ENCODE measurements at places on chromosomes 13 and 19.

GRCh38 chr19:2426611-2427428 lies 566 bp downstream of the TIMM13 start:
- no peak for DNase-seq
- H3K4me3 ChIP-seq: peak overlapping the region; percentile 94
- H3K36me3 ChIP-seq: peaks cover 7% of the 10 kb centered on the region
- peaks cover 11% of the 10 kb centered on the region for H3K4me1 ChIP-seq

DNA sequence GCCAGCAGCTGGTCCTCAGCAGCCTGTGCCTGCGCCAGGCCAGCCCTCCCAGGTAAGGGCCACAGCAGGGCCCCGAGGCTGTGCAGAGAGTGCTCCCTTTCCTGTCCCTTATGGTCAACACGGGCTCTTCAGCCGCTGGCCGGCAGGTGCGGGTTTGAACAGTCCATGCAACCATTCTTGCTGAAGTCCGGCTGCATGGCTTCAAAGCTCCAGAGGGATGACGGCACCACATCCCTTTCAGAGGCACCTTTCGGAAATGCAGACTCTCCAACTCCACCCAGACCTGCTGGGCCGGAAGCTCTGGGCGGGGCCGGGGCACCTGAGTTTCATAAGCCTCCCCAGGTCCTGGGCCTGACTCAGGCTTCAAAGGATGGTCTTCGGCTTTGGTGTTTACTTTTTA lies 81.3 kb downstream of the SPACA7 start:
- H3K4me1 ChIP-seq: no peaks in the 10 kb centered on the region
- H3K27me3 ChIP-seq: no peaks in the 10 kb centered on the region
- H3K36me3 ChIP-seq: no peaks in the 10 kb centered on the region

DNA sequence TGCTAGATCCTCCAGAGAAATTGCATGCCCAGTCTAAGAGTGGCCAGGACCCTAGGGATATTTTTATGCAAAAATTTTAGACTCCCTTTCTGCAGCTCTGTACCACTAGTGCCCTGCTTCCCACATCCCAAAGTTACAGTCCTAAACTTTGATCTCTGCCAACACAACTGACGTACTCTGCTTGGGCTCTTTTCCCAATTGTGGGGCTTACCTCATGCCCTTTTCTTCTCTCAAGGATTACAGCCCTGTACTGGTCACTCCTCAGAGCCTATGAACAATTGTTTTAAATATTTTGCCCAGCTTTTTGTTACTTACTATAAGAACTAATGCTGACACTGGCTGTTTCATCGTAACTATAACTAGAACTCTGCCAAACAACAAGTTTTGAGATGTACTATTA lies 57.8 kb upstream of the FBXL3 start:
- no peaks in the 10 kb centered on the region for H3K4me1 ChIP-seq
- H3K36me3 ChIP-seq: peaks cover 25% of the 10 kb centered on the region
- no peak overlapping the region for H3K27ac ChIP-seq

GRCh38 chr13:40230833-40231266 lies 435.6 kb downstream of the FOXO1 start:
- peaks cover 3% of the 10 kb centered on the region for H3K27me3 ChIP-seq
- no peak overlapping the region for H3K4me3 ChIP-seq
- H3K27ac ChIP-seq: no peak overlapping the region
- no peak for DNase-seq
- H3K36me3 ChIP-seq: no peaks in the 10 kb centered on the region
- H3K4me1 ChIP-seq: no peaks in the 10 kb centered on the region

DNA sequence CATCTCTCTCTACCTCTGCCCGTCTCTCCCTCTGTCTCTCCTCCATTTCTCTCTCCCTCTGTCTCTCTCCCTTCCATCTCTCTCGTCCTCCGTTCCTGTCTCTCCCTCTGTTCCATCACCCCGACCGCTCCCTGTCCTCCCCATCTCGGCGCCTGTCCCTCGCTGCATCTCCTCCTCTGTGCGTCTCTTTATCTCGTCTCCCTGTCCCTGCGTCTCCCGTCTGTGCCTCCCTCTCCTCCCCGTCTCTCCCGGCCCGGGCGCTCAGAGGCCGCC lies 4.6 kb downstream of the GRIN2D start:
- peaks cover 8% of the 10 kb centered on the region for H3K4me1 ChIP-seq
- no peak for DNase-seq
- H3K27ac ChIP-seq: peak overlapping the region; percentile 11
- peak overlapping the region; percentile 74 for H3K4me3 ChIP-seq
- peaks cover 13% of the 10 kb centered on the region for H3K27me3 ChIP-seq
- H3K36me3 ChIP-seq: no peaks in the 10 kb centered on the region

- H3K4me3 ChIP-seq: no peak overlapping the region
- DNase-seq: no peak
- H3K27me3 ChIP-seq: no peaks in the 10 kb centered on the region
Measured at GRCh38 chr13:66405908-66406802, 824.0 kb downstream of the PCDH9 start.

DNA sequence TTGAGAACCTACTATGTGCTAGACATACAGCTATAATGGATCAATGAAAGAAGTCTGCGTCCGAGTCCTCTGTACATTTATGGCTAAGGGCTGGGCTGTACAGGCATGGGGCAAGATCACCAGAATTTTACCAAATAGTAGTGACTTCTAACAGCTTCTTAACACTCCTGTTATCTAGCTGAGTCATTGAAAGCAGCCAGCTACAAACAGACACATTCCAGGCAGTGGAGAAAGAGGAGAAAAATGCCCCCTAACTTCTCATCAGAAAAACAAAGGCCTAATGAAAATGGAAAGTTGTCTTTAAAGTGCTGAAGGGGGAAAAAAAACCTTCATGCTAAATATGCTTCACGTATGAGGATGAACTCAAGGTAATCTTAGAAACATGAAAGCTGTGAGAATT lies 14.3 kb upstream of the ZNF667 start:
- no peaks in the 10 kb centered on the region for H3K27me3 ChIP-seq
- H3K4me1 ChIP-seq: no peaks in the 10 kb centered on the region
- DNase-seq: no peak

DNA sequence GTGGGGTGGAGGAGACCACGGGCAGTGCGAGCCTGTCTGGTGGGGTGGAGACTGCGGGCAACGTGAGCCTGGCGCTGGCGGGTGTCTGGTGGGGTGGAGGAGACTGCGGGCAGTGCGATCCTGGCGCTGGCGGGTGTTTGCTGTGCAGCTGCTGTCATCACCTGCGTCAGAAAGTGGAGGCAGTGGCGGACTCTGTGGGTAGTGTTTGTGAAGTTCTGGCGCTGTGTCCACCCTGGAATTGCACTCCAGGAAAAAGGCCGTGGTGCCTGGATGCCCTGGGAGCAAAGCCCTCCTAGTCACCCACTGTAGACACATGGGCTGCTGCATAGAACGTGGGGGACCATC lies 6.2 kb downstream of the TEX29 start:
- H3K36me3 ChIP-seq: no peaks in the 10 kb centered on the region
- DNase-seq: no peak
- no peaks in the 10 kb centered on the region for H3K4me1 ChIP-seq
- H3K27ac ChIP-seq: no peak overlapping the region
- H3K4me3 ChIP-seq: no peak overlapping the region

DNA sequence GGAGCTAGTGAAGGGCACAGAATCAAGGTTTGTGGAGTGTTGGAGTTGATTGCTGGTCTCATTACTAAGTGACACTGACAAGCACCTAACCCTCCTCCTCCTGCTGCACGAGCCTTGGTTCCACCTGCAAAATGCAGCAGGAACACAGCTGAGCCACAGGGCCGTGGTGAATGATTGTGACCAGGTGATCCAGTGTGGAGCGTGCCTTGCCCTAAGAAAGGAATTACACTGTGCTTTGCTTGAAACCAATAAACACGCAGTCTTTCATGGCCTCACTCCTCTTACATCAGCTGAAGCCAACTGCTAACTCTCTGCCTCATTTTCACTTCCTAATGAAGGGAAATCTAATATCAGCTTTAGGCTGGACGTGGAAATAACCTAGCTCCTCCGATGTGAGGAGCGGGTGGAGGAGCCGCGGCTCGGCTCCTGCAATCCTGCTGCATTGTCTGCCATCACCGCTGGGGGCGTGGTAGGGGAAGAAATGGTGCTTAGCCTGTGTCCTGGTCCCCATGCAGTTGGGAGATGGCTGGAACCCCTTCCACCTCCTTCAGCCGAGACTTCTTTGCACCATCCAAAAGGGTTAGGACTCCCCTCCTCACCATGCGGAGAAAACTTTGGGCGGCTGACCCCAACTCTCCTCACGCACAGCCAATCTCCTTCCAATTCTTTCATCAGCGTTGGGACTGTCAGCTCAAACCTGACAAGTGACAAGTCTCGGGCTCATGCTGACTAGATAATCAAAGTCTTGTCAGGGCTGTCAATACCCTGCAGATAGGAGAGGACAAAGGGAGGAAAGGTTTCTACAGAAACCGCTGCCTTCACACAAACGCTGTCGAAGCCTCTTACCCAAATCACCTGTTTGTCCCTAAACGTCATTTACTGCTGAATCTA lies 427.9 kb downstream of the ZNF536 start:
- H3K36me3 ChIP-seq: no peaks in the 10 kb centered on the region
- H3K27ac ChIP-seq: no peak overlapping the region
- H3K4me1 ChIP-seq: no peaks in the 10 kb centered on the region
- H3K27me3 ChIP-seq: no peaks in the 10 kb centered on the region

GRCh38 chr13:98549728-98550317 lies 27.1 kb downstream of the STK24 start:
- peaks cover 24% of the 10 kb centered on the region for H3K4me1 ChIP-seq
- H3K4me3 ChIP-seq: no peak overlapping the region
- H3K27me3 ChIP-seq: no peaks in the 10 kb centered on the region
- peaks cover 5% of the 10 kb centered on the region for H3K36me3 ChIP-seq
- H3K27ac ChIP-seq: peak overlapping the region; percentile 29

DNA sequence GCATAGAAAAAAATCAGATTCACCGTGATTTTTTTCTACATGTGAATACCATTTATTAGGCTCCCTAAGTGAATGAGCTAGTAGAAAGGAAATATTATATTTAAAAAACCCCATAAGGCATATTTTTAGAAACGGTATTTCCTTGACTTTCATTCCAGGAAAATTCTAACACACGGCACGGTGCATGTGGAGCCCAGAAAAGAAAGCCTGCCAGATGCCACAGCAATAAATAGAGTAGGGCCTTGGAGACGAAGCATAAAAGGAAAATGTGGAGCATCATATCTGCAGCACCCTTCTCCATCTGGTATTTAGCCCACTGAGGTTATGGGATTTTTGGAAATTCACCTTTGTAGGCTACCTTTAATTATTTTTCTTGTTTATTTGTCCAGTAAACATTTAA lies 314.4 kb downstream of the ENOX1 start:
- H3K27ac ChIP-seq: no peak overlapping the region
- no peaks in the 10 kb centered on the region for H3K4me1 ChIP-seq
- H3K27me3 ChIP-seq: no peaks in the 10 kb centered on the region
- H3K36me3 ChIP-seq: no peaks in the 10 kb centered on the region

DNA sequence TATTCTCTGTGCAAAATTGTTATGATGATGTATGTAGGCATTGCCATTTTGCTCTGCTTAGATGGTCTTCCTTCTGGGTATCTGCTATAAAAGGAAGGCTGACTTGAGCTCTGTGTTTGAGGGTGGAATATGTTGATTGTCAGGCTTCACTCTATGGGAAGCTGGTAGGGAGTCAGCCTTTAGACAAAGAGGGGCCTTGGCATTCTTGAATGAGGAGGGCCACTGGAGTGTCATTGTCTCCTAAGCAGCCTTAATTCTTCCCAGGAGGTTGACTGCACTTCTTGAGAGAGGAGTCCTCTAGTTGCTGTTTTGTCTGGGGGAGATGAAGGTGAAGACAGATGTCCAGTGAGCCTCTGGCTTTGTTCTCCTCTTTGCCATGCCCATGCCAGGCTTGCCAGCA lies 266.8 kb downstream of the KCNRG start:
- no peak overlapping the region for H3K4me3 ChIP-seq
- no peaks in the 10 kb centered on the region for H3K27me3 ChIP-seq
- H3K27ac ChIP-seq: no peak overlapping the region

GRCh38 chr19:52520013-52520412 lies 7.5 kb upstream of the ZNF808 start:
- no peak for DNase-seq
- H3K4me1 ChIP-seq: no peaks in the 10 kb centered on the region
- H3K27ac ChIP-seq: no peak overlapping the region
- no peak overlapping the region for H3K4me3 ChIP-seq
- no peaks in the 10 kb centered on the region for H3K27me3 ChIP-seq

DNA sequence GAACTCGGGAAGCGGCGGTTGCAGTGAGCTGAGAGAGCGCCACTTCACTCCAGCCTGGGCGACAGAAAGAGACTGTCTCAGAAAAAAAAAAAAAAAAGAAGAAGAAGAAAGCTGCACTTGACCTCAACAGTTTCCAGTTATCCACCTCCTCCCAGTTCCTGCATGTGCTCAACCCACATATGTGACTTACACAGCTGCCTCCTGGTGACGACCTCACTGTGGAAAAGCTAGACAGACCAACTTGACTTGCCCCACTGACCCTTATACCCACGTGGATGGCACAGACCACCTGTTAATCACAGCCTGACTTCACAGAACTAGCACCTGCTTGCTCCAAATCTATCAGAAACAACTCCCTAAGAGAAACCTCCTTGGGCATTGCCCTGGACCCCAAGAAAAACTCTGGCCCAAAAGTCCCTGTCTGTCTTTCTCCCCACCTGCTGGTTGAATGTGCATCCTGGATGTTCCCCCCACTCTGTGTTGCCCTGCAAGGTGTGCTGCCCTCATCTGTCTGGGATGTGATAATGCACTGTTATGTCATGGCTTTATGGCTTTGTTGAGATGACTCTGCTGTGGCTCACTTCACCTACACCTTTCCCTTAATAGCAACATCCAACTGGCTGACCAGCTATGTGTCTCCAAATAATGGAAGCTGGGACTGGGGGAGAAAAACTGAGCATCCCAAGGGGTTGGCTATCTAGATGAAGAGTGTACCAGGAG lies 2.8 kb downstream of the ZNF20 start:
- no peak for DNase-seq
- H3K27me3 ChIP-seq: no peaks in the 10 kb centered on the region
- no peak overlapping the region for H3K4me3 ChIP-seq
- H3K27ac ChIP-seq: no peak overlapping the region

DNA sequence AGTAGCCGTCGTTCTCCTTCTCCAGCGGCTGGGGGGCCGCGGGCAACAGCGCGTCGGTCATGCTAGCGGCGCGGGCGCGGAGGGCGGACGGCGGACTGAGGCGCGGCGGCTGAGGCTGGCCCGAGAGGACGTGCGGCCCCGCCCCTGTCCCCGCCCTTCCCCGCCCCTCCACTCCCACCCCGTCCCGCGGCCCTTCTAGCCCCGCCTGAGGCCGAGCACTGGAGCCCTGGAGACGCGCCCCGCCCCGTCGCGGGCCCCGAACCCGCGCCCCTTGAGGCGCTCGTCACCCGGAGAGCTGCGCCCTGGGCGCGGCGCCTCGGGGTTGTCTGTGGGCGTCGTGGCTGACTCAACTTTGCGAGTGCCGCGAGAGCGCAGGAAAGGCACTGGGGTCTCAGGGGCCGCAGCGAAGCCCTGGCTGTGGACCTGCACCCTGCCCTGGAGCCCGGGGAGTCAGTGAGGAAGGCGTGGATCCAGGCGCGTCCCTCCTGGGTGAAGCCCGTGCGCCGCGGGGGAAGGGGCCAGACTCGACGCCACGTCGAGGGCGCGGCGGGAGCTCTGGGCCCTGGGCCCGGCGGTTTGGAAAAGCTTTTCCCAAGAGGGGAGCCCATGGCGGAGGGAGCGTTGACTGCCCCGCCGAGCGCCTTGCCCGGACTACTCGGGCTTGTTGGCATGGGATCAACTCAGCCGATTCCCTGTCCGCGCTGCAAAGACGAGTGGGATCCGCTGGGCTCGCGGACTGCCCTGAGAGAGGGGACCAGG lies at the start of gene RHPN2:
Gene RHPN2, minus strand, starts transcription at position 97 of the 759 bp plus-strand sequence. Its CDS starts 36 bp downstream, at position 61.
- no peak for DNase-seq
- H3K4me3 ChIP-seq: peak within 1 kb of the TSS; percentile 74
- H3K27ac ChIP-seq: no peak within 1 kb of the TSS
- peaks cover 7% of the 10 kb centered on the region for H3K4me1 ChIP-seq

All from GM12878 (cell line).